ENCODE measurements at places on chromosomes 11 and 22. TPM values are rescaled to one million over a fixed set of nuclear protein-coding genes. Genes with fewer than 3 reads are reported as not detected.

Gene ZNF280B
- 2.2 TPM for total RNA-seq

Gene LINC01488
- total RNA-seq: not detected

Gene TRPT1
- 22.8 TPM for total RNA-seq

Gene AGBL2
- total RNA-seq: 0.07 TPM

Gene OR10D3
- under 0.01 TPM for total RNA-seq

Gene GDPD4
- total RNA-seq: not detected

Gene CASP5
- 0.72 TPM for total RNA-seq

Gene PKP3
- 0.13 TPM for total RNA-seq

Gene OSM
- total RNA-seq: not detected

Gene TCN1
- not detected for total RNA-seq

Gene HBD
- total RNA-seq: not detected

Gene VPREB1
- not detected for total RNA-seq

Gene RAG2
- not detected for total RNA-seq

Gene OR8D1
- not detected for total RNA-seq

Gene BTBD18
- not detected for total RNA-seq

Gene CPSF7
- 33.4 TPM for total RNA-seq

Gene GLYATL1
- not detected for total RNA-seq

Gene GRIK4
- 0.07 TPM for total RNA-seq

Gene OR51E2
- not detected for total RNA-seq

Gene TRPM5
- total RNA-seq: not detected

Gene HOATZ
- total RNA-seq: not detected

Gene KIRREL3
- not detected for total RNA-seq
